ENCODE measurements at places on chromosomes 2 and 18. TPM values are rescaled to one million over a fixed set of nuclear protein-coding genes. Genes with fewer than 3 reads are reported as not detected.

DNA sequence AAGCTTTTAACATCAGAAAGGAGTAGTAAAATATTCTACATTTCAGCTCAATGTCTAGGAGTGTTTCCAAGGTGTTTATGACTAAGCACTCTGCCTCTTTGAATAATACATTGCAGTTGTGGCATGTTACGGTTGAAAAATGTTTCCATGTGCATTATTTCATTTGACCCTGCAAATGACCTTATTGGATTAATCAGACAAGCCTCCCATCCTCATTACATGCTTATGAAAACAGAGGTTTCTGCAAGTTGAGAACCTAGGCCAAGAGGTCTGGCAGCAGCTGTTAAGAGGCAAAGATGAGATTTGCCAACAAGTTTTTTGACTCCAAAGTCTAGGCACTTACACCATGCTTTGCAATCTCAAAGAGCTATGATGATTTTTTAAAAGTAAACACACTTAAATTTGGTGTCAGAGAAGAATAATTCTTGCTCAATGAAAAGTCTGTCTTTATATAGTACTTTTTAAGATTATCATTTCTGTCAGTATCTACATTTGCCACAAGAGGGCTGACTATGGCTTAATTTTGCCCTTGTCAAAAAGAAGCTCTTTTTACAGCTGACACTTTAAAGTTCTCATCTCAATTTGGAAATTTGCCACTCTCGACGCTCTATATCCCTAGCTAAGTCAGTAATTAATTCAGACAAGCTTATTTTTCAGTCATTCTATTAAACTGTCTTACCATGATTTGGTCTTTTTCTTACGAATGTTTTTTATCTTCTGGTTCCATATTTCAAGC, 260.6 kb downstream of the PAX3 start:
- DNase-seq: no peak

TMEM247 gene
- not detected for total RNA-seq

GRCh38 chr18:78972930-78973331, 6.7 kb upstream of the SALL3 start:
- no peak for DNase-seq

- no peak for DNase-seq
Observed at GRCh38 chr2:106195456-106195855, 1.4 kb upstream of the UXS1 start.

DOCK10 gene
- 0.54 TPM for total RNA-seq

FKBP1B gene
- total RNA-seq: 11.8 TPM

EVX2 gene
- total RNA-seq: not detected

GRCh38 chr2:127640082-127641072, 5.6 kb upstream of the GPR17 start:
- no peak for DNase-seq

GRCh38 chr2:212721026-212721451, 182.4 kb upstream of the ERBB4 start:
- no peak for DNase-seq

GRCh38 chr18:23718731-23719130, 29.5 kb downstream of the LAMA3 start:
- no peak for DNase-seq

DNA sequence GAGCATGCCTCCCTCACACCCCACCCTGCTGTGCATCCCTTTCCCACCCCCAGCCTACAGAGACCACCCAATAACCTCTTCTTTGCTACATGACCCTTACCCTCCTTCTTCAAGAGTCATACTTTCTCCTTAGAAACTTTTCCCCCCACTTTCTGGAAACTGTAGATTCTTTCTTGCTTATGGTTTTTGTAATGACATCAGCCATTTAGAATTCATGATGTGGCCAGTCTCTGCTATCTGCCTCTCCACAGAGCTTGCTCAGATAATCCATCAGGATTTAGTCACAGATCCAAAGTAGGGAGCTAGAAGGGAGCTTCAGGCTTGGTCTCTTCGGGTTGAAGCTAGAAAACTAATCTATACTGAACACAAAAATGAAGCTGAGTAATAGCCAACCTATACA, 36.5 kb downstream of the GALM start:
- DNase-seq: no peak
